Activated CD4-positive, alpha-beta T cell treated with anti-CD3 and anti-CD28 coated beads for 36 hours (primary cell): ENCODE measurements at places on chromosomes 1 and 21.
A peak's percentile ranks its signal among the peaks of the same experiment; 100 is the strongest.

- DNase-seq: no peak
These were observed 87.3 kb downstream of the DISP3 start for GRCh38 chr1:11566042-11566850.

DNA sequence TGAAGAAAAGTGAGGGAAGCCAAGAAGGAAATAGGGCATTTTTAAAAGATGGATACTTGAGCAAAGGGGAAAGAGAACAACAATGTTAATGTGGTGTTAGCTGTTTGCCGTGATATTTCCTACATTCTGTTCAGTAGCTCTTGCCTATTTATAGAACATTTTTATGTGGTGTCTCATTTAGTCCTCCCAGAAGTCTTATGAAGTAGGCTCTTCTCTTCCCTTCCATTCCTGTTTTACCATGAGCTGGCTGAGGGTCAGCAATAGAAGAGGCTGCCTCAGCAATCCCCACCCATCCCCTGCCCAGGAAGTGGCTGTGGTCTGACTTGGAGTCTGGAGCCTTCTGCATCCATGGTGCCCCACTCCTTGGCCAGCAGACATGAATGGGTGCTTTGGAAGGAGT lies 60.1 kb downstream of the KIAA0040 start:
- DNase-seq: no peak

DNA sequence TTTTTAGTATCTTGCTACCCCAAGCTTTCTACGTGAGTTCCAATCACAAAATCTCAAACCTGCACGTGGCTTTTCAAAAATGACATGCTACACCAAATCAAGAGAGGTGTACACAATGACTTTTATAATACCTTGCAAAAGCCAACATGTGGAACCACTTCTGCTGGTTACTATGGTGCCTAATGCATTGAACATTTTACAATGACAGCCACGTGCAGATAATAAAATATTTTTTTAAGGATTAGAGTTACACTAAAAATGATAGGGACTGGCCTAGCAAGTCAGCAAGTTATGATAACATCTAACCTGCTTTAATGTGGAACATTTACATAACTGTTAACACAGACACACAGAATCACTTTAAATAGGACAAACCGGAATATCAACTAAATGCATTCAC lies 30.2 kb downstream of the EYA3 start:
- no peak for DNase-seq

- peak; percentile 59 for DNase-seq
These were observed at the start of gene LBR for GRCh38 chr1:225427235-225428067. TSS of gene LBR (minus strand) at chr1:225428038. CDS start at chr1:225424075, 3,963 bp downstream.

- no peak for DNase-seq
These were observed 81.7 kb downstream of the IER5 start for GRCh38 chr1:181170194-181170593.
